ENCODE measurements at places on chromosomes 3 and 15.

GRCh38 chr15:64112904-64113303 is 17.1 kb downstream of the SNX1 start:
- no peak for DNase-seq

DNA sequence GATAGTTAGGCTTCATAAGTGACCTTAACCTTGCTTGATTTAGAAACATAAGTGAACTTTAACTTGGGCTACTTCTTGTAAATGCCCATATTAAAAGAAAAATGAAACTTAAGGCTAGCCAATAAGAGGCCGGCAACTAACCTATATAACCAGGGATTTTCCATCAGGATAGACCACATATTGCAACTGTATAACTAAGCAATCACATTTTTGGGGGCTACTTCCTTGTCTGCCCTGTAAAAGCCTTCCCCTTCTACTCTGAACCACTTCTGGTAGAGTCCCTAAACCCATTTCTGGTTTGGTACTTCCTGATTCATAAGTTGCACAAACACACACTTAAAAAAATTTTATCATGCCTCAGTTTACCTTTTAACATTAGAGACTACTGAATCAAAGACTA is 150.9 kb upstream of the UBE2E2 start:
- DNase-seq, result no peak

DNA sequence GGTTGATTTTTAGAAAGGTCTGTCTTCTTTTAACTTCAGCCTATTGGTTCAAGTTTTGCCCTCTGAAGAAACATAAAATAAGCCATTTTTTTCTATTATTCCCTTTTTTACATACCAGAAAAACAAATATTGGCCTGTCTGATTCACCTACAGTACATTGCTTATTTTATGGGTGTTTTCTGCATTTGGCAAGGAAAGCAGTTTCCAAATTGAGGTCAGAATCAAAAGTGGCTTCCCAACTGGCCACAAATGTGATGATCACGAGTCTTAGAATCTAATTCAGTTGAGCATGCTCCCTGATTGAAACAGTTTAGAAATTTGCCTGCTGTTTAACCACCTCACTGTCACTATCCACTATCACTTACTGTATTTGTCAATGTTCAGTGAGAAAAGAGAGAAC is 106.9 kb upstream of the CHMP2B start:
- no peak for DNase-seq

DNA sequence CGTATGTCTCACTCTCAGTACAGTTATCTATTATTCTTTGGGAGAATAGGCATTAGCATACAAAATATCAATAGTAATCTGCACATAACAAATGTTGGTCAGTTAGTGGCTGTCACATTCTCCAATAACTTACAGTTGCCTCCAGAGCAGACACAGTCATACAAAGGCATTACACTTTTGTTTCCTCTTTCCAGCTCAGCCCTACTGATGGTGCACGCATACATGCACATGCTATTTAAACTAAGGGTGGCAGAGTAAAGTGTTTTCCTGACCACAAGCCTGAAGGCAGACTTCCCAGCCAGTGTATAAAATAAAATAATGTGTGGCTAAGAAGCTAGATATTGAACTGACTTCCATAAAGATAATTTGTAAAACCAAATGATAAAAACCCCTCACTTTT is 47.6 kb downstream of the PHLDB2 start:
- DNase-seq, result no peak
